ENCODE measurements at places on chromosomes 7 and 10.
A peak's percentile ranks its signal among the peaks of the same experiment; 100 is the strongest.

DNA sequence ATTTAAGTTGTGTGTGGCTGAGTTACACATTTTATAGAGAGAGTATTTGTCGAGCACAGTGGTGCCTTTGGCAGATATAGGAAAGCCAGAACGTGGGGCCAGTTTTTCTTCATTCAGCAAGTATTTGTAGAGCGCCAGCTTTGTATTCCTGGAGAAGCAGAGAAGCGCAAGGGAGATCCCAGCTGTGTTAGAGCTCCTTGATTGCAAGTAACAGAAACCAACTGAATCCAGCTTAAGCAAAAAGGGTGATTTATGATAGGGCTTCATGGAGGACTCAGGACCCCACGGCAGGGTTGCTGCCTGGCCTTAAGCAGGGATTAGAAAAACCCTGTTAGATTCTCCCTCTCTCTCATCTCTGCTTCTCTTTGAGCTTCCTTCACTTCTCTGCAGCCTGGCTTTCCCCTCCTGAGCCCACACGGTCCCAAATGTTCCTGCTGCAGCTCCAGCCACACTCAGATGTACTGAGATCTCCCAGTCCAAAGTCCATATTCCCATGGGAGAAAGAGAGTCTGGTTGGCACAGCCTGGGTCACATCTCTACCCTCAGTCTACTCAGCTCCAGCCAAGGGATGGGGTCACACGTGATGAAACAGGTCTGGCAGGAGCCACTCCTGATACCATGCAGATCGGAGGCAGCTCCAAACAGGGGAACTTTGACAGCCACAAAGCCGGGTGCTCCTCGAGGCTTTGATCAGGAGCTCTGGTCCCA is 16.7 kb downstream of the UBTD1 start:
- DNase-seq: no peak

GRCh38 chr10:97914837-97915211 is 65.2 kb downstream of the GOLGA7B start:
- peak; percentile 28 for DNase-seq

GRCh38 chr7:81882086-81882485 is 112.2 kb upstream of the HGF start:
- DNase-seq: no peak

- no peak for DNase-seq
These were observed 17.9 kb upstream of the SGMS1 start for GRCh38 chr10:50641626-50642025.

- no peak for DNase-seq
These were observed 377.0 kb upstream of the NUPR2 start for GRCh38 chr7:56493196-56493595.

DNA sequence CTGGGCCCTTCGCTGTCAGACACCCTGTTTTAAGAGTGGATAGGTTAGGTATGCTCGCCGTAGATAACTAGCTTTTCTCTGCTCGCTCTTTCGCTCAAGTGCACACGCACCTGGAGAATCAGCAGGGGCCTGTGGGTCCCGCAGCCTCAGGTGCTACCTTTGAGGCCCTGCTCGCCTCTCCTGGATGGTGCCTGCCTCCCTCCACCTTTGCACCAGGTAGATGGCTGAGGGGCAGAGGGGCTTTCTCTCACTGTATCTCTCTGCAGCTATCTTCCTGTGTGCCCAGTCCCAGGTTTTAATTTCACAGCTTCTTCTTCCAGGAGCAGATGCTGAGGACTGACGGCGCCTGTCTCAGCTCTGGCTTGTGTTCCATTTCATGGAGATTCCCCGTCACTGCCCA is 227.9 kb downstream of the TCF7L2 start:
- DNase-seq: no peak

- DNase-seq: peak; percentile 60
These were observed 193.7 kb downstream of the RNLS start for GRCh38 chr10:88389456-88389855.
